ENCODE measurements at places on chromosomes 16 and 17. TPM values are rescaled to one million over a fixed set of nuclear protein-coding genes. Genes with fewer than 3 reads are reported as not detected.

DNA sequence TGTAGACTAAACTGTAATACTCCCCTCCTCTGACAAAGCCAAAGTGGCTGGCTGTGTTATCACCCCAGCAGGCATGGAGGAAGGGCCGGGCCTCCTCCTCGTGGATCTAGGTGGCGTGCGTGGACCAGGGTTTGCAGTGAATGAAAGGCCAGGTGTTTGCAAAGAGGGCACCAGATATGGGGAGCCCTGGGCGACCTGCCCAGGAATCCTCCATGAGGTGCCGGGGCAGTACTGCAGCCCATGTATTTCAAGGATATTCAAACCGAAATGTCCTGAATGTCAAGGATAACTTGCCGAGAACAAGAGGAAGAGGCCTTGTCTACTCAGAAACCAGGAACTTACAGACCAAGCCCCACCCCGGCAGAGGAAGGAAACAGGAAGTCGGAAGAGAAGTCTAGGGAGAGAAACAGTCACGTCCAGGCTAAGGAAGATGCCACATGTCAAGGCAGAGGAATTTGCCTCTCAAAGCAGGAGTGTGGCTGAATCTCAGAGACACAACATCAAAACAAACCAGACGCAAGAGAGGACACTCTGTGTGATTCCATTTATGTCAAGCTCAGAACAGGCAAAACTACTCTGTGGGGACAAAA, 13.7 kb upstream of the OSGIN1 start:
- DNase-seq = no peak

KCNH4 gene
- not detected for total RNA-seq

NEK8 gene
- total RNA-seq = 0.78 TPM

DNA sequence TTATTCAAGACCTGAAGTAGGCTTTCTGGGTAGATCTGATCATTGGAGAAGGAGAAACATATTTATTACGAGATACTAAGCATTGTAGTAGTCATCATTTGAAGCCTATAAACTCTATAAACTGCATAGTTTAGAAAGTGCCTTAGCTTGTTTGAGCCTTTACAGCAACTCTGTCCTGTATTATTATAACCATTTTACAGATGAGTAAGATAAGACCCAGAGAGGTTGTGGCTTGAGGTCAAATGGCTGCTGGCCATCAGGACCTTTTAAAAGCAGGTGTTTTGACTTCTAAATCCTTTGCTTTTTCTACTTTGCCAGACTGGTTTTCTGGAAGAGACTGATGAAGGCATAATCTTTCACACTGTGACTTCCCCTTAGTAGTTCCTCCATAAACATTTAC, 7.1 kb downstream of the USP10 start:
- no peak for DNase-seq

- DNase-seq = no peak
Observed at GRCh38 chr17:41651625-41652460, 27.5 kb upstream of the KRT17 start.

All from cardiac septum (tissue), 1 donor.